ENCODE measurements at places on chromosomes 2 and 18.

- DNase-seq: no peak
Observed at GRCh38 chr18:3526421-3527354, 76.7 kb downstream of the TGIF1 start.

- DNase-seq: no peak
Observed at GRCh38 chr2:168892327-168892726, 2.1 kb upstream of the SPC25 start.

- DNase-seq: no peak
Observed at GRCh38 chr2:109279243-109279860, 150.3 kb downstream of the SH3RF3 start.

DNA sequence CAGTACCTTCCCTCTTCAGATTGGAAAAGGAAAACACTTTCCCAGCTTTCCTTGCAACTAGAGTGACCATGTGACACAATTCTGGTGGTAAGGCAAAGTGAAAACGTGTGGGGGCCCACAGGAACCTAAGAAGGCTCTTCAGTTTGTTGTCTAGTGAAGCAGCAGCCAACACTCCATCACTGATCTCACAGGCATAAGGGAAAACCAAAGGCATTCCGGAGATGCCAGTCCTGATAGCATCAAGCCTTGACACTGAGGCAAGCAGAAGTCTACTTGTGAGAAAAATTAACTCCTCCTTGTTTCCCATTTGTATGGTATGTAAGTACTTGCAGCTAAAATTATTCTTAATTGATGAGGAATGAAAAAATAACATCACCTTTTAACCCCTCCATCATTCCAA lies 88.3 kb downstream of the ETAA1 start:
- DNase-seq: no peak

GRCh38 chr18:8946066-8946838 lies 156.2 kb upstream of the NDUFV2 start:
- DNase-seq: no peak

GRCh38 chr2:161117506-161117905 lies 42.7 kb upstream of the TANK start:
- DNase-seq: no peak

GRCh38 chr2:9225806-9226205 lies 19.2 kb downstream of the ASAP2 start:
- DNase-seq: no peak

- DNase-seq: no peak
Observed at GRCh38 chr2:54524226-54524991, 68.3 kb downstream of the SPTBN1 start.

DNA sequence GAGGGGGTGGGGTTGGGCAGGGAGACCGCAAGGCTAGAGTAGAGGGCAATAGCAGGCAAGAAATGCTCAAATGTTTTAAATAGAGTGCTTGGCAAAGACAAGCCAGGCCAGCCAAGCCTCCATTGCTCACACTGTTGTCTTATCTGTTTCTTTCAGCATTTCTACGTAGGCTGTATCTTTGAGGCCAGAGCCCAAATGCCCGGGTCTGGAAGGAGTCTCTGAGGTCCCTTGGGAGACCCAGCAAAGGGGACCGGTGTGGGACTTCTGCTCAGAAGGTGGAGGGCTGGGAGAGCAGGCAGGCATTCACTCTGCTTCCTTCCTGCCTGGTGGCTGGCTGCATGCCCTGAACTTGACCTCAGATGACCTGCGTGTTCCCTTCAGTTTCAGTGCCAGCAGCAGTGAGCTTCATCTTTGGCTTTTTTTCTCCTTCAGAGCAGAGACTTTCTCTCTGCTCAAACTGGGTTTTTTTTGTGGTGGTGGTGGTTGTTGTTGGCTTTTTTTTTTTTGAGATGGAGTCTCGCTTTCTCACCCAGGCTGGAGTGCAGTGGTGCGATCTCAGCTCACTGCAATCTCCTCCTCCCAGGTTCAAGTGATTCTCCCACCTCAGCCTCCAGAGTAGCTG lies 13.7 kb upstream of the TET3 start:
- no peak for DNase-seq

DNA sequence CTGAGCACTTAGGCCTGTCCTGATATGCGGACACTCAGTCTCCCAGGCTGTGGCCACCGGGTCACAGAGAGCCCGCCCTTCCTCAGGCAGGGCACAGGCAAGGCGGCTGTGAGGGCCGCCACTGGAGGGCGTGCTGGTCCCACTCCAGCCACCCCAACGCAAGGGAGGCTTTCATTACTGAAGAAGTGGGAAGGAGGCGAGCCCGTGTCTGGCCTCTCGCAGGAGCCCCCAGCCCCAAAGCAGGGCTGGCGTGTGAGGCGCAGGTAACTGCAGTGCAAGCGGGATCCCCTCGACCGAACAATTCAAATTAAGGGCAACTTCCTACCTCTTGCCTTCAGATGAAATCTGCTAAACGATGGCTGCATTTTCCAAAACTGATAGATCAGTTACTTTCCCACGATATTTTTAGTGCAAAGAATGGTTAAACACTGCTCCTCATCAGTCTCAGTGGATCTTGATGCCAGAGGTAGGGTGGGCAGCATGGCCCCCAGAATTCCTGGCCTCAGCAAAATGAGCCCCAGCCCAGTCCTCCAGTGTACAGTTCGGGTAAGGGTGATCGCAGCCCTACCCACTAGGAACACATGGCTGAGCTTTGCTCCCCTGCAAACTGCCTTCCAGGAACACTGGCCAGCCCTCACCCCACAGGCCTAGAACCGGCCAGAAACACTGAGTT lies 97.2 kb downstream of the SEPTIN10 start:
- DNase-seq: no peak

DNA sequence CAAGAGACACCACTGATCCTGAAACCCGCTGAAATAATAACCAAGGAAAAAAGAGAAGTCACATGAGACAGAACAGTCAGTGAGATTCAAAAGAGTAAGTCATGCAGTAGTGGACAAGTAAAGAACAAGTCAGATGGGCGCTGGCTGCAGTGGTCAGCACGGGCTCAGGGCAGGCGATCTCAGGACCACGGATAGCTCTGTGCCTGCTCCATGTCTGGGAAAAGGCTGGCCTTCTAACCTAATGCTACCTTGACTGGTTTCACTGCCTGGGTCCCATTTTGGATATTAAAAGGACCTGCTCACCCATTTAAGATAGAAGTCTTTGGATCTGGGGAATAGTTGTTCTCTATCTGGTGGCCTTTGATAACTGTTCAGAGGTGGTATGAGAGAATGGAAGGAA lies 61.7 kb upstream of the LCLAT1 start:
- DNase-seq: no peak

GRCh38 chr2:157761520-157761919 lies 114.6 kb downstream of the ACVR1 start:
- no peak for DNase-seq

DNA sequence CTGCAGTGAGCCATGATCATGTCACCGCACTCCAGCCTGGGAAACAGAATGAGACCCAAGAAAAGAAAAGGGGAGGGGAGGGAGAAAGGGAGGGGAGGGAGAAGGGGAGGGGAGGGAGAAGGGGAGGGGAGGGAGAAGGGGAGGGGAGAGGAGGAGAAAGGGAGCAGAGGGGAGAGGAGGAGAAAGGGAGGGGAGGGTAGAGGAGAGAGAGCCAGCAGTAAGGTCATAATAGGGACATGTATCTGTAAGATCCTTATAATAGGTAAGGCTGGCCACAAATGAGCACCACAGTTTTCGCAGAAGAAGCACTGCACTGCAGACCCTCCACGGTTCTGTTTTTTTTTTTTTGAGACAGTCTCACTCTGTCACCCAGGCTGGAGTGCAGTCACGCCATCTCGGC lies 62.6 kb downstream of the STPG4 start:
- no peak for DNase-seq
